ENCODE measurements at places on chromosomes 3 and 15. TPM values are rescaled to one million over a fixed set of nuclear protein-coding genes. Genes with fewer than 3 reads are reported as not detected.

SLC2A2 gene
- total RNA-seq: not detected

TM4SF1 gene
- 15.1 TPM for total RNA-seq

PPP2R3A gene
- total RNA-seq: 36.3 TPM

CCR9 gene
- total RNA-seq: 0.41 TPM

CCR4 gene
- total RNA-seq: under 0.01 TPM

ZNF385D gene
- 17.5 TPM for total RNA-seq

NR1I2 gene
- total RNA-seq: 0.82 TPM

FBN1 gene
- total RNA-seq: 18.8 TPM

GRCh38 chr3:177816667-177817208 lies 619.5 kb upstream of the TBL1XR1 start:
- DNase-seq: no peak

GRCh38 chr3:123353850-123354233 lies 95.0 kb downstream of the ADCY5 start:
- no peak for DNase-seq

- DNase-seq: no peak
These were observed 46.9 kb downstream of the LYSMD4 start for GRCh38 chr15:99686290-99686689.

DNA sequence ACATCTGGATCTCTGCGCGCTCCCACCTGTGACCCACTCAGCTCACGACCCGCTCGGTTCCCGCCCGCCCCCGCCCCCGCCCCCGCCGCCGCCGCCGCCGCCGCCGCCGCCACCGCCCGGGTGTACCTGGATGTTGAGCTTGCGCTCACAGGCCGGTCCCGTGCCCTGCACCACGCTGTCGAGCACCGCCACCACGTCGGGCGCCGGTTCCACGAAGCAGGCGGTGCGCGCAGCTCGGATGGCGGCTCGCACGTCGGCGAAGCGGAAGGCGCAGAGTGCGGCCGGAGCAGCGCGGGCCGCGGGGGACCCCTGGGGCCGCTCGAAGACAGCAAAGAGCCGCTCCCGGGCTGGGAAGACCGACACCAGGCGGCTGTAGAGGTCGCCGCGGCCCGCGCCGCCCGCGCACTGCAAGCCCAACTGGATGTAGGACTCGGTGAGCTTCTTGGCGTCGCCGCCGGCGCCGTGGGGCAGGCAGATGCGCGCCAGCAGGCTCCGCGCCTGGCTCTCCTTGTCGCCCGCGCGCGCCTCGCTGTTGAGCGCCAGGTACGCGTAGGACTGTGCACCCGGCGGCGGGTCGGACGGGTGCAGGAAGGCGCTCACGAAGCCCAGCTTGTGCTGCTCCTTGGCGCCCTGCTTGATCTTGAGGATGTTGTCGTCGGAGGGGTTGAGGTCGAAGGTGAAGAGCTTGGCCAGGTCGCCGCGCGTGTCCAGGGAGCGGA lies 1.1 kb downstream of the PLXND1 start:
- DNase-seq: no peak

DNA sequence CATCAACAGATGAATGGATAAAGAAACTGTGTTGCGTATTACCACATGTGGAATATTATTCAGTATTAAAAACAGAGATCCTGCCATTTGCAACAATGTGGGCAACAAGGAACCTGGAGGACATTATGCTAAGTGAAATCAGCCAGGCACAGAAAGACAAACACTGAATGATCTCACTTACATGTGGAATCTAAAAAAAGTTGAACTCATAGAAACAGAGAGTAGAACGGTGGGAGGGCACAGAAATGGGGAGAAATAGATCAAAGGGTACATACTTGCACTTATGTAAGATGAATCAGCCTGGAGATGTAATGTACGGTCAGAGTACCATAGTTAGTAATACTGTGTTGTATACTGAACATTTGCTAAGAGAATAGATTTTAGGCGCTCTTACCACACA lies 29.8 kb upstream of the MUC13 start:
- no peak for DNase-seq

DNA sequence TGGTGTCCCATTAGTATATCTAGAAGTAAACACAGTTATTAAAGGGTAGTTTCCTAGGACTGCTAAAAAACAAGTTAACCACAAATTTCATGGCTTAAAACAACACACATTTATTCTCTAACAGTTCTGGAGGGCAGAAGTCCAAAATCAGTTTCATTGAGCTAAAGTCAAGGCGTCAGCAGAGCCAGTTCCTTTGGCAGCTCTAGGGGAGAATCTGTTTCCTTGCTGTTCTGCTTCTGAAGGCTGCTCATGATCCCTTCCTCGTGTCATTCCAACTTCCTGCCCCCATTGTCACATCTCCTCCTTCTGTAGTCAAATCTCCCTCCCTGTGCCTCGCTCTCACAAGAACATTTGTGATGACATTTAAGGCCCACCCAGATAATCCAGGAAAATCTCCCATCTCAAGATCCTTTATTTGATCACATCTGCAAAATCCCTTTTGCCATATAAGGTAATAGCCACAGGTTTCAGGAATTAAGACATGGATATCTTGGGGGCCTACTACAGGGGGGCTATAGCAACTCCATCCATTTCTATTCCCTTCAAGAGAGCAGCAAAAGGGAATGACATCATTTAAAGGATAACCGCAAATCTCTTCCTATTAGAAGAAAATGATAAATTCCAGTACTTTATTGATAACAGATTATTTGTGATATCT lies 50.1 kb downstream of the GPR176 start:
- DNase-seq: no peak

GRCh38 chr3:114437897-114438296 lies 144.1 kb downstream of the TIGIT start:
- no peak for DNase-seq

DNA sequence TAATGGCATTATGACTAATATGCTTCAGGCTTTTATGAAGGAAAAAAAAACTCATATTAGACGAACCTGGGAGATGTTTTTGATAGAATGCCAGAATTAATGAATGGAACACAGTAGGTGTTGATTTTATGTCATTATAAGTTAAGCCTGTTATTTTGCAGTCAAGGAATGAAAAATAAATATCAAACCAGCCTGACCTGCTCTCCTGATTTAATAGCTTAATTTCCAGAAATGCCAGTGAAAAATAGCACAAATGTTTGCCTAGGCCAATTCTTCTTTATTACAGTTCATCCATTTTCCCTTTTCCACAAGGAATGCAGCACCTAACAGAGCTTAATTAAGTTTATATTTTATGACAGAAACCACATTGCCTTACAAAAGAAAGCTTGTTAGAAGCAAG lies 292.0 kb downstream of the TBL1XR1 start:
- DNase-seq: no peak
